ENCODE measurements at places on chromosomes 7 and 10. TPM values are rescaled to one million over a fixed set of nuclear protein-coding genes. Genes with fewer than 3 reads are reported as not detected.

GRCh38 chr10:62919776-62920175 is 103.6 kb upstream of the EGR2 start:
- no peaks in the 10 kb centered on the region for H3K36me3 ChIP-seq
- H3K4me3 ChIP-seq = no peak overlapping the region
- H3K27ac ChIP-seq = no peak overlapping the region

DNA sequence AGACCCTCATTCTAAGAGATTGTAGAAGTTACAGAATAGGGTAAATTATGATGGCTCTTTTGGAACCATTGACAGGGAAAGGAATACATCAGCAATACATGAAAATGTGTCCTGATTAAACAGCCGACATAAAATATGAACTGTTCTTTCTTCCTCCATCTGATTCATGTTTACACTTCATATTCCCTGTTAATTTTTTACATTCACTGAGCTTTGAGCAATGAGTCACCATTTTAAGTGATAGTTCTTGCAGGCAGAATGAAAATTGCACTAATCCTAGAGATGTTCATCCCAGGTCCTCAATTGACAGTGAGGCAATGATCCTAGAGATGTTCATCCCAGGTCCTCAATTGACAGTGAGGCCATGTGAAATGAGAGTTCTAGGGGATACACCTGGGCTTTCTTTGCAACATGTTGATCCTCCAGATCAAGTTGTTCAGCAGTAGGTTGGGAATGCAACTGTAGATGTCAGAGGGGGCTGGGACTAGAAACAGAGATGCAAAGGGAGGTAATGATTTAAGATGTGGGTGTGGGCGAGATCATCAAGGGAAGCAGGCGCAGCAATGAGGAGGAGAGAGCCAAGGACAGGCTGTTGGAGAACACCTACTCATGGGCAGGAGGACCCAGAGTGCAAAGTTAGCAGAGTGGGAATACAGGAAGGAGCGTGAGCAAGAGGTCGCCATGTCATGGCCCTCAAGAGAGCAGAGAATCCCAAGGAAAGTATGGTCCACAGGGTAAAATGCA is 138.7 kb downstream of the ZNF365 start:
- DNase-seq = no peak
- no peaks in the 10 kb centered on the region for H3K27me3 ChIP-seq

- H3K4me3 ChIP-seq = no peak overlapping the region
- no peak for DNase-seq
- no peaks in the 10 kb centered on the region for H3K27me3 ChIP-seq
- no peaks in the 10 kb centered on the region for H3K36me3 ChIP-seq
These were observed 191.1 kb downstream of the SKAP2 start for GRCh38 chr7:26673271-26673670.

DNA sequence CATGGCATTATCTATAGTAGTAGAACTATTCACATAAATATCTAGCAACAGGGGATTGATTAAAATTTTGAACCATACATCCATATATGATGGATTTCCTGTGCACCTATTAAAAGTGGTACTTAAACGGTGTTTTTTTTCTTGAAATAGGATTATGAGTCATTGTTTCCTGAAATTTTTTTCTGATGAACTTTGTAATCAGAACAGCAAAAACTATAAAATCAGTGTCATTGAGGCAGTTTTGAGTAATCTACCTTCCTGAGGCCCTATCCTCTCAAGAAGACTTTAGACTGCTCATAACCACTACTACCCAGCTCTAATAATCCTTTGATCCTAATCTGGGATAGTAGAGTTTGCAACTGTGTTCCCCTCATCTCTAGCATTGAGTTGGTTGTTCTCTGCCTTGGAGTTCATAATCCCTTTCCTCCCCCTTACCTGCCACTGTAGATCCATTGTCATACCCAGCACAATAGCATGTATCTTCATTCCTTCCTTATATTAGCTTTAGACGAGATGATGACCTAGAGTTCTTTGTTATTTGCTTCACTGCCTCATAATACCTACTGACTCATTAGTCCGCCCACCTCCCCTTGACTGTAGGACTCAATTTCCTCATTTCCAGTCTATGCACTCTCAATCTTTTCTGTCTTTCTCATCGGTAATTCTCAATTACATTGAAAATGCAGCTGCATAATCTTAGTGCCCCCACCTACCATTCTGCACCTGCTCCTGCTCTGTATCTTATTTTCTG is 133.4 kb downstream of the LRRC4 start:
- H3K36me3 ChIP-seq = 0 out of 2 replicates have a peak, but pooled peaks cover 2% of the 10 kb centered on the region
- DNase-seq = no peak
- no peaks in the 10 kb centered on the region for H3K27me3 ChIP-seq

- 0 out of 2 replicates have a peak, but pooled peaks cover 6% of the 10 kb centered on the region for H3K4me1 ChIP-seq
- H3K36me3 ChIP-seq = no peaks in the 10 kb centered on the region
- DNase-seq = no peak
- no peak overlapping the region for H3K4me3 ChIP-seq
These were observed 33.9 kb downstream of the CYCS start for GRCh38 chr7:25091176-25091575.

Gene OGDHL
- not detected for total RNA-seq

Gene SPDYE2
- total RNA-seq = not detected

Data from SJSA1 (cell line).